Neuronal stem cell (in vitro differentiated cells): ENCODE measurements at places on chromosomes 12 and 14.

GRCh38 chr14:46053221-46053620 lies 598.4 kb downstream of the RPL10L start:
- no peak for DNase-seq

GRCh38 chr14:100058777-100059437 lies 6.3 kb upstream of the EVL start:
- DNase-seq, result no peak

- no peak for DNase-seq
These were observed 95.2 kb upstream of the FOXG1 start for GRCh38 chr14:28671425-28671824.

DNA sequence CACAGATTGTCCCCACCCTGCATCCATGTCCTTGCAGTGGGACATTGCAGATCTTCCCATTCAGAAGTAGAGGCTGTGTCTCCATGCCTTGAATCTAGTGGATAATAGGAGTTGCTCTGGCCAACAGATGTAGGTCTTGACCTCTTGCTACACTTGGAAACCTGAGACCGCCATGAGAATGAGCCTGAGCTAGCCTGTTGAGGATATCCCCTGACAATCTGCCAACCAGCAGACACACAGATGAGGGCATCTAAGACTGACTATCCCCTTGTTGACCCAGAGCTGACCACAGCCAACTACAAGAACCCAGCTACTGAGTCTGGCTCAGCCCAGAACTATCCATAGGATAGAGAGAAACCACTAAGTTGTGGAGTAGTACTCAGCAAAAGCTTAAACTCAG lies 161.1 kb upstream of the NOS1 start:
- DNase-seq, result no peak

DNA sequence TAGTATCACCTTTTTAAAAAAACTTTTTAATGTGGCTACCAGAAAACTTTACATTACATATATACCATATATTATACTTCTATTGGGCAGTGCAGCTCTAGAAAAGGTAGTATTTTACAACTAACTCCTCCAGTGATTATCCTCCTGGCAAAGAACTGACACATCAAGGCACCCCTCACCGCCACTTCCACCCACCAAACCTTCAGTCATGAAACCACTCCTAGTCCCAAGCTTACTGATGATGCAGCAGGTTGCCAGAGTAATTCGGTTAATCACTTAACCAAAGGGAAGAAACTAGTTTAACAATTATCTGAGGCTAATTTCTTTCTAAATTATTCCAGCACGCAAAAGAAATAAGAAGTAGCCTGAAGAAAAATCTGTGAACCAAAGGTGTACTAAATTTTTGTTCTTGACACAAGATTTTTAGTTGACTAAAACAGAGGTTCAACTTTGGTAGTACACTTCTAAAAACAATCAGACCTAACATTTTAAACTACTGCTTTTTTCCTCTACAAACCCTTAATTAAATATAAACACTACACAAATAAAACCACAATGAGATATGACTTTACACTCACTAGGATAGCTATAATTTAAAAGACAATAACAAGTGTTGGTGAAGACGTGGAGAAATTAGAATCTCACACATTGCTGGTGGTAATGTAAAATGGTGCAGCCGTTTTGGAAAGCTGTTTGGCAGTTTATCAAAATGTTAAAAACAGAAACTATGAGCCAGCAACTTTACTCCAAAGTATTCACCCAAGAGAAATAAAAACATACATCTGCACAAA lies 16.7 kb downstream of the SPPL3 start:
- DNase-seq, result no peak

DNA sequence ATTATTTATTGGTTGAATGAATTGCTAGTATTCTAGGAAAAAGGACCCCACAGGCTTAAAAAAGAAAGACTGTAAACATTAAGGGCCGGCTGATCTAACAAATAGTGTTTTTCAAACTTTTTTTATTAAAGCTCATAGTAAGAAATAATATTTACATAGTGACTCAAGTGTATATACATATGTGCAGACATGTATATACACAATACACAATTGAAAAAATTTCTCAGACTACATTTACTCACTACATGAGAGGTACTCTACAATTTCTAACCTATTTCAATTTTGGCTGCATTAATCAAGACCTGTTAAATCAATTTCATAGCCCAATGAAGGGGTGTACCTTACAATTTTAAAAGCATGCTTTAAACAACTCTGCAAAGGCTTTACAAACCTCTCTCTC lies 17.5 kb downstream of the KCNH5 start:
- DNase-seq, result no peak

GRCh38 chr14:81390696-81391095 lies 9.4 kb downstream of the STON2 start:
- DNase-seq, result no peak

DNA sequence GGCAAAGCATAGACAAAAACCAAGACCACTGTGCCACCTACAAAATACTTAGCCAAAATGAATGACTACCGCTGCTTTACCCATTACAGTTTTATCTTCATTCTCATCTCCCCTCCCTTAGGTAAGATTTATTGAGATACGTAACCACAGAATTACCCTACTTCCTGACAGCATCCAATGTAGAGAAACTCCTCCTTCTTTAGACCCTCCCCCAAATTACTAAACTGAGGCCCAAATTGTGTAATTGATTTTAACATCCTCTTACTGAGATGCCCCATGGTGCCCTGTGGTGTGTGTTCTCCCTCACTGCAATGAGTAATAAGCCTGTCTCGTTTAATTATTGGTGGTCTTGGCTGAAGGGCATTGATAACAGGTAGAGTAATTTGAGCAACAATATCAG lies 19.1 kb downstream of the VRK1 start:
- DNase-seq, result no peak

- no peak for DNase-seq
These were observed 91.8 kb downstream of the DDX51 start for GRCh38 chr12:132052196-132052932.

- no peak for DNase-seq
These were observed 56.3 kb downstream of the SLC16A7 start for GRCh38 chr12:59652130-59652529.

DNA sequence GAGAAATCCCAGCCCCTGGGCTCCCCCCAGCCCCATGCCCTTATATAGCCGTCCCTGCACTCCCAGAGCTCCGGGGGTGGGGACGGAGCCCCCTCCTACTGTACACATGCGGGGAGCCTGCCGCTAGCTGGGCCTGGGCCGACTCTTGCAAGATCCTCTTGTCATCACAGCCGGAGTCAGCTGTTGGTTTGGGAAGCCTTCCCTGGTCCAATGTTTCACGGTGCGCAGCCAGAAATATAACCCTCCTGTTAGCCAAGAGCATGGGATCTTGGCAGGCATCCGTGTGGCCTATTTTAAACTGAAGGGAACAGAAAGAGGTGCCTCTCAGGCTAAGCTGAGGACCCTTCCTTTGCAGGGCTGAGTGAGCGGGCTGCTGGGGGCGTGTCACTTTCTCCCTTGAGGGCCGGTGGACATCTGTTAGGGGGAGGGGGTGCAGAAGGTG lies 175.3 kb downstream of the TSPAN9 start:
- no peak for DNase-seq

- no peak for DNase-seq
These were observed 374.5 kb downstream of the RAD51B start for GRCh38 chr14:68193970-68194681.

DNA sequence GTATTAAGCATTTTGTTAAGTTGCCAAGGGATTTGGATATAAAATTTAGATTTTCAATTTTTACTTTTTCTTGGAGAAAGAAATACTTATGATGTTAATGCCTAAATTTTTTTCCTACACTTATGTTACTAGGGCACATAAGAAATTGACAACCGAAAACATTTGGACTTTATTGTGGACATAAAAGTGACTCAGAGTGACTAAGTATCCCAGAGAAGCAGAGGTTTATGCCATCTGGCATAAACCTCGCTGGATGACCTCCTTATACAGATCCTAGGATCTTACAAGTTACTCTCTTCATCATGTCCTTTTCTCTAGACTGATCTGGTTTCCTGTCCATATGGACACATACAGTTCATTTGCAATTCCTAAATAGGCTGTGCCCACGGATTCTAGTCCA lies 89.8 kb downstream of the RERG start:
- DNase-seq, result no peak

DNA sequence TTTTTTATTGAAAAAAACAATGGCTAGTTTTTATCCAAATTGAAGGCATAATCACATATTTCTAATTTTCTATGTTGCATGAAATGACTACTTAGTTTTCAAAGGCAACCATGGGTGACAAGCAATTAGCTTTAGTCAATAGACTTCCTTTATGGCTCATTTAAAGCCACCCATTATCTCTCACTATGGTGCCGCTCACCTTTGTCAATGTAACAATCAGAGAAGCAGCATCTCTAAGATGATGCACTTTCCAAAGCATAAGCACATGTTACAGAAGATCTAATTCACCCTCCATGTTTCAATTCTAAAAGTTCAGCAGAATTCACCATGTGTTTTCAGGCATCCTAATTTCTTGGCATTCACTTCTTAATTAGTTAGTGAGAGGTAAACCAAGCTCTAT lies 166.6 kb upstream of the RPL10L start:
- peak; percentile 29 for DNase-seq

DNA sequence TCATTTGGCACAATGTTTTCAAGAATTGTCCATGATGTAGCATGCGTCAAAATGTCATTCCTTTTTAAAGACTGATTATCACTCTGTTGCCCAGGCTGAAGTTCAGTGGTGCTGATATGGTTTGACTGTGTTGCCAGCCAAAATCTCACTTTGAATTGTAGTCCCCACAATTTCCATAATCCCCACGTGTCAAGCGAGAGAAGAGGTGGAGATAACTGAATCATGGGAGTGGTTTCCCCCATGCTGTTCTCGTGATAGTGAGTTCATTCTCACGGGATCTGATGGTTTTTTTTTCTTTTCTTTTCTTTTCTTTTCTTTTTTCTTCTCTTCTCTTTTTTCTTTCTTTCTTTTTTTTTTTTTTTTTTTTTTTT lies 21.8 kb upstream of the LRRK2 start:
- DNase-seq, result no peak

- DNase-seq, result no peak
These were observed 67.5 kb downstream of the CHST11 start for GRCh38 chr12:104524034-104524832.

DNA sequence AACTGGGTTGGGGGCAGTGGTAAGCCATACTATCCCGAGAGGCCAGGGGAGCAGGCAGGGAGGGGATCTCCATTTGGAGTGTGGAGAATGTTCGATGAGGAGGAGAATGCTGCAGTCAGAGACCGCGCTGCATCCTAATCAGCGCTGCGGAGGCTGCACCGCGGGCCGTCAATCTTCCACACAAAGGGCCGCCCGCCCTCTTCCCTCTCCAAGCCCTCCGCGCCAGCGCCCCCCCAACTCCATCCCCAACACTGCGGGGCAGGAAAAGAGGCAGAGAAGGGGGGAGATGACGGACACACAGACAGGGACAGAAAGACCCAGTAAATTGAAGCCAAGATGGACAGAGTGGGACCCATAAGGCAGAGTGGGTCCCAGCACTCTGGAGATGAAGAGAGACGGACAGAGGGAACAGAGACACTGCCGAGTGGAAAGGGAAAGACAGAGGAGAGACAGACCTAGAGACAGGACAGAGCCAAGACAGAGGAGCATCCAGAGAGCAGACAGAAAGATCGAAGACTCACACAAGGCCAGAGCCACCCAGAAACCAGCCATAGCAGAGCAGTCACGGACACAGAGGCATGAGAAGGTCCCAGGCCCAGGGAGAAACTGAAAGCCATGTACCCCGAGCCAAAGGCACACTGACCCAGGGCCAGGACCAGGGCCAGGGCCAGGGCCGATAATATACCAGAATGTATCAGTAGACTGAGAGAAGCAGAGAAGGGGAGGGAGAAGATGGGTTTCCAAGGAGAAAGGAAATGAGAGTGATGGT lies 3.5 kb downstream of the CISTR start:
- no peak for DNase-seq

DNA sequence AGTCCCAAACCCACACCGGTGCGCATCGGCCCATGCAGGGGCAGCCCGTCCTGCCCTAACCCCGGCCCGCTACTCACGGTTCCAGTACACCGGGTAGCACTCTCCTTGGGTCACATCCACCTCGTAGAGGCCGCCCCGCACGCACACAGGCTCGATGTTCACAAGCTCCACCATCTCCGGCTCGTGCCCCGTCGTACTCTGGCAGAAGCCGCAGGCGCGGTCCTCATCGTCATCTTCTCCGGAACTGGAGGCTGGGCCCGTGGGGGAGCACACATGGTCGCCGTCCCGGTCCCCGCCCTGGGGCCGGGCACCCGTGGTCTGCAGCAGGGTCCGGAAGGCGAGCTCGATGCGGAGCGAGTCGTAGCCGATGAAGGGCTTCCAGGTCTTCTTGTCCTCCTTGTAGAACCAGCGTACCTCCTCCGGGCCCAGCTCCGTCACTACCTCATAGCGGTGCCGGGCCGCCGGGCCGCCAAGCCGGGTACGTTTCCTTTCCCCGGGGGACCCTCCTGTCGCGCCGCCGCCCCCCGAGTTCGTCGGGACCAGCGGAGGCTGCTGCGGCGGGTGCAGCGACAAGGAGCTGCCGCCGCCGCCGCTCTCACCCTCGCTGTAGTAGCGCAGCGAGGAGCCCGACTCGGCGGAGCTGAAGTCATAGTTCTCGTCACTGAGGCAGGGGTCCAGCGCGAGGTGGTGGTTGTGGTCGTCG lies 788 bp downstream of the DDHD1 start:
- DNase-seq, result peak; percentile 20

- peak; percentile 80 for DNase-seq
These were observed 386.5 kb upstream of the DDHD1 start for GRCh38 chr14:53539489-53540126.

DNA sequence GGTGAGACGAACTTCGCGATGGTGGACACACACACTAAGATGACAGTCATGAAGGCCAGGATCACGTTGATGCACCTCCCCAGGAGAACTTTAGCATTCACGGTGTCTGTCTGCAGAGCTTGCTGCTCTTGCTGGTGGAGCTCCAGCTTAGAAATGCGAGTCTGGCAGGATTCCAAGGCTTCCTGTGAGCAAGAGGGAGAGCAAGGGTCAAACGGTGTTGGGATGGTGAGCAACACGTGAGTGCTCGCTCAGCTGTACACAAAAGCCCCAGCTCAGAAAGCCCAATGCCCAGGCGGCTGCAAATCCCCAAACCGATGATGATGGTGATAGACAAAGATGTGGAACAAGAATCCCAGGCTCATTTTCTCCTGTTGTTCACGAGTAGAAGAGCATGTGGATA lies 78.8 kb downstream of the TMCC3 start:
- DNase-seq, result no peak

DNA sequence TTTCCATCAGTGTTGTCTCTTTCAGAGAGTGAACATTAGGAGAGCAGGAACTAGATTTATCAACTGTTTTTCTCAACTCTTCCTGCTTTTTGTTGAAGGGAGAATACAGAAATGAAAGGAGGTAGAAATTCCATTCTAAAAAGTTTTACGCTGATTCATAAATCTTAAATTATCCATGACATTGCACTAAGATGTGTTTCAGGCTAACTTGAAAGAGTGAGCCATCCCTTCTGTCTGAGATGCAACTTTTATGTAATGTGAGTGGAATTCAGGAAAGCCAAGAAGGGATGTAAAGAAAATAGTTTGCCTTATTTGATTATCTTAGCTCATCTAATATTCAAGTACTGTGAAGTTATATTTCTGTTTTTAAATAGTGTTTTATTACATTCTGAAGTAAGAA lies 349.5 kb upstream of the RGS6 start:
- DNase-seq, result no peak
